ENCODE measurements at places on chromosomes 12 and 14.

DNA sequence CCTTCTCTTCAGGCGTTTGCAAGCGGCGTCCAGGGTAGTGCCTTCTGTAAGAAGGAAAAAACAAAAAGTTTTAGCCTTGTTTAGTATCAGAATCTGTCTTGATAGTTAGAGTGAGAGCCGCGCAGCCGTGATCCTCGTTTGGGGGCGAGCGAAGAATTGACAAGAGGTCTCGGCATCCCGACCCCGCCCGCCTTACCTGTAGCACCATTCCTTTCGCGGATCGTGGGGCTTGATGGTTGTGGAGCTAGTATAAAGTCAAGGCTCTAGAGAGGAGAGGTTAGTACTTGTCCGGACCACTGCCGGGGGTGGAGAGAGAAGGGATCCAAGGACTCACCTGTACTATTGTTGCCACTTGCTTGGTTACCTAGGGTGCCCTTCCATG lies 494 bp downstream of the TMTC3 start:
- peak; percentile 11 for ATAC-seq

DNA sequence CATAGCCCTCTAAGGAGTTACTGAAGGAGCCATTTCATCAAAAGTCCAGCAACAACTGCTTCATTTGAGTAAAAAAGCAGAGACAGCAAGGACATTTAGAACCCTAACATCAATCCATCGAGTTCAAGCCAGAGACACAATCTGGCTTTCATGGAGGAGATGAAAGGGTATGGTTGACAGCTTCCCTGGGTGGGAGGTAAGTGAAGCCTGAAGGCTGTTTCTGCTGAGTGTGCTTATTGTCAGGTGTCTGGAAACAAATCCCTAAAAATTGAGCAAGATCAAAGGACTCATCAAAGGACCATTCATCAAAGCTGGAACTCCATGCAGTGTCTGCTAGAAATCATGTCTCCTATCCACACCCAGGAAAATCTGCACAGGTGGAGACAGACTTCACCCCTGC lies 104.4 kb upstream of the CCDC196 start:
- no peak for ATAC-seq

DNA sequence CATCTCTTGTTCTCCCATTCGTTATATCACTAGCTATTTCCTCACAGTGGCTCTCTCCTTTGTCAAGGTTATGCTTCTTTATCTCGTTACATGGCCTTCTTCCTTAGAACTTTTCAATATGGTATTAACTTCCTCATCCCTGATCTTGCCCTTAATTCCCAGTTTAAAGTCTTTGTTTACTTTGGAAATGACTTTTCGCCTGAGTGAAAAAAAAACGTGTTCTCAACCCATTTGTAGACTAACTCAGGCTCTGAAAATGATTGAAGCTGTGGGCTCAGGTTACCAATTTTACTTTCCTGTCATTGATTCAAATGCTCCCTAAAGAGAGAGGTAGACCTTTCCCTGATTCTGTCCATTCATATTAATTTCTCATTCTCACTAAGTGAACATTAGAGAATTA lies 135.2 kb downstream of the NUBPL start:
- ATAC-seq = no peak

DNA sequence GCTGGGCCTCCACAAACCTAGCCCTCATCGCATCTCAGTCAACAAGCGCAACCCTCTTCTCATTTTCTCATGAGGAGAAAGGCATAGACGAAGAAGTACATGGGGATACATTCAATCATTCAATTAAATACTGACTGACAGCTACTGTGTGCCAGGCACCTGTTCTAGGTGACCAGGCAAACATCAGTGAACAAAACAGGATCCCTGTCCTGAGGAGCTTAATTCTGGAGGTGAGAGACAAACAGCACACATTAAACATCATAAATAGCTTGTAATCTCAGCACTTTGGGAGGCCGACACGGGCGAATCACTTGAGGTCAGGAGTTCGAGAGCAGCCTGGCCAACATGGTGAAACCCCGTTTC lies 362 bp upstream of the ACYP1 start:
- ATAC-seq = no peak

- no peak for ATAC-seq
These were observed 57.3 kb downstream of the FNTB start for GRCh38 chr14:65043893-65044595.

- peak; percentile 98 for ATAC-seq
These were observed 164.5 kb upstream of the DYRK2 start for GRCh38 chr12:67483871-67484554.

- peak; percentile 88 for ATAC-seq
These were observed 11.9 kb downstream of the TMEM52B start for GRCh38 chr12:10190558-10191388.

- no peak for ATAC-seq
These were observed 81.6 kb downstream of the SPRING1 start for GRCh38 chr12:116656306-116656705.

GRCh38 chr14:95495076-95495475 lies 21.4 kb downstream of the SYNE3 start:
- ATAC-seq = peak; percentile 5

DNA sequence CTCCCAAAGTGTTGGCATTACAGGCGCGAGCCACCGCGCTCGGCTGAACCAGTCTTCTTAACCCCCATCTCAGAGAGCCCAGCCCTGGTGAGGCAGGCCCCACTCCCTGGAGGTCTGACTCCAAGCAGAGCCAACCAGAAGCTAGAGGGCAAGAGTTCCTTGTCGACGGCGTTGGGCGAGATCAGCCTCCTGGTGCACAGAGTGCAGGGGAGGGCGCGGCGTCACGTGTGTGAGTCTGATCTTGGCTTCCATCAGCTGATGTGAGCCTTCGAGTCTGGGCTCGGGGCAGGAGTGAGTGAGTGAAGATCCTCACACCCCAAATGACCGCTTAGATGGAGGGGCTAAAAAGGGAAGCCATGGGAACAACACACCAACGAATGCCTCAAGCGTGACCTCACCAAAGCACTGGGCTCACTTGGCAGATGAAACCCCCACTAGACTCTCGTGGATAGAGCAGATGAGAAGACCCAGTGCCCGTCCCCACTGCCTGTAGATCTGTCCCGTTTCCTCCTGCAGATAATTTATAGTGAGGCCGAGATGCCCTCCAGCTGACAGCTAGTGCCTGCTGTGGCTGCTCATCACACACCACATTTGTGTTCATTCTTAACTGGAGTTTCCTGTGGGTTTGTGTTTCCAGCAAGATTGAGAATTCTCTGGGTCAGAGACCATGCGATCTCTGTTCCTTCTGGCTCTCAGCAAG lies 28.6 kb upstream of the ADGRD1 start:
- ATAC-seq = no peak

DNA sequence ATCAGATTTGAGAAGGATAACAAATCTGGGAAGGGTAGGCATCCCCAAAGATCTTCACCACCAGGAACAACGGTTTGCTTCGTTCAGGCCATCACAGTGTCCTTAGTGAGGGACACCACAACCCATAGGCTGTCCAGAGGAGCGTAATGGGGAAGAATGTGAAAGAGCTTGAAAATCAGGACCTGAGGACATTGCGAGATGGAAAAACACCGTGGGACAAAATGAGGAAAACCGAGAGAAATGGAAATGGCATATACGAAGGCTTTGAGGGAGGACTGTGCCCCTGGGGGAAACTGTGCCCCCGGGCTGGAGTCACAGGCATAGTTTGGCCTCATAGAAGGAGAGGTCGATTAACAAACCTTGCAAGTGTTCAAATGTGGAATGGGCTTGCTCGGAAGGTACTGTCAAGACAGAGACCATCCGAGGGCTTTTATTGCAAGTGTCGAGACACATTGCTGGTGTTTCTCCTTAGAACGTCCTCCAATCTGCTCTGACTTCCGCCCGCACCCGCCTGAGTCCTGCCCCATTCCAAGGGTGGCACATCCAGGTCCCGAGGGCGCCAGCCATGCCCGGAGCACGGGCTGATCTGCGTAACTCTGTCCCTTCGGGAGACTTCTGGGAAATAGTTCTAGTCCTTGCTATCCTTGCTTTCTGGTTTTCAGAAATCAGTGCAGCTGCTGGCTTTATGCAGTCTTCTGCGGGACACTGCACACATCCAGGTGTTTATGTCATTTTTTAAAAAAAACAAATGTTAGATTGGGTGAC lies 885 bp upstream of the PALS1 start:
- peak; percentile 63 for ATAC-seq

GRCh38 chr12:108297424-108297823 lies 41.7 kb downstream of the CMKLR1 start:
- no peak for ATAC-seq
